Left renal pelvis (tissue), 4 donors: ENCODE measurements at places on chromosomes 3 and 15. TPM values are rescaled to one million over a fixed set of nuclear protein-coding genes. Genes with fewer than 3 reads are reported as not detected.

The P2RY13 gene
- polyA plus RNA-seq, result 1.1 TPM

The BFSP2 gene
- polyA plus RNA-seq, result 0.69 TPM

The ACKR2 gene
- 1.2 TPM for polyA plus RNA-seq

The GOLGA8R gene
- 6.6 TPM for polyA plus RNA-seq

The CASR gene
- 0.48 TPM for polyA plus RNA-seq
